NCI-H146 (cell line): ENCODE measurements at places on chromosomes 13 and 19.

DNA sequence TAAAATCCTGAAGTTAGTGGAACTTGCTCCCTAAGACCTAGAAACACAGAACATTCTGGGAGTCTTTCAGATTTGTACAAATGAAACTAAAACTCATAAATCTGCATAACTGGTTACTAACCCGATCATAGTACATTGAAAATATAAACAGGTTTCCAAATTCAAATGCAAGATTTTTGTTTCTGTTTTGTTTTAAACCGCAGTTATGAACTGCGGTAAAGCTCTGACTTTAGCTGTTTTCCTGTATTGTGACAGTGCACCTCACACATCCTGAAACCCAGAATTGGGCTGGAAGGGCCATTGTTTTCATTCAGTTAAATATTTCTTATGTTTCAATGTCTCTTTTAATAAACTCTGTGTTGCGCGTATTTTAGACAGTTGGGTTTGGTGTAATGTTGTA lies 204.7 kb downstream of the SHISA2 start:
- DNase-seq, result no peak

DNA sequence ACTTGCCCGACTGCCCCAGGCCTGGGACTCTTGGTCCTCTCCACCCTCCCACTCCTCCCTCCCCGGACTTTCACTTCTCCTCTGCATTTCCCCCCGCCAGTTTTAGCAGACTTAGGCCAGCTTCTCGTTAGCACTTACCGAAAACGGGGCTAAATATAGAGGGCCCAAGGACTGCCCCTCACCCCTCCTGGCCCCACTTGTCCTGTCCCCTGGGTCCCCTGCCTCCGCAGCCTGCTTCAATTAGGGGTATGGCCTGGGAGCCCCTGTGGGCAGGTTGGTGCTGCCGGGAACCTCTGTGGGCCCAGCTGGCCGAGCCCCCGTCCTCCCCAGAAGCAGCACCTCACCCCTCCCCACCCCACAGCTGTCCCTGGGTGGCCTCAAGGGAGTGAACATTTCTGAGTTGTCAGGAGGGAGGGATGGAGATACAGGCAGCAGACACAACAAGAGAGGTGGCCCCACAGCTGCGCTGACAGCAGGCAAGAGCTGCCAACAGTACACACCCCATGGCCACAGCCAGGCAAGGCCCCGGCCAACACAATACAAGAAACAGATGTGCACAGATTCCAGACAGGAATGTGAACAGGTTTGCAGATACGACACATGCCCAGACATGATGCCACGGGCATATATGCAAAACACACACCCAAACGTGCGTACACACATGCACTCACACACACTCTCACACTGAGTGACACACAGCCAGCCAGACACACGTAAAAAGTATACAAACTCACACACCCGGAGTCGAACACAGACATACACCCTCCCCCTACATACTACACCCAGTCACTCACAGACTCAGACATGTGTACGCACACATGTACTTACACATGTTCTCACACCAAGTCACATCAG lies 2.6 kb downstream of the POU2F2 start:
- DNase-seq, result no peak

DNA sequence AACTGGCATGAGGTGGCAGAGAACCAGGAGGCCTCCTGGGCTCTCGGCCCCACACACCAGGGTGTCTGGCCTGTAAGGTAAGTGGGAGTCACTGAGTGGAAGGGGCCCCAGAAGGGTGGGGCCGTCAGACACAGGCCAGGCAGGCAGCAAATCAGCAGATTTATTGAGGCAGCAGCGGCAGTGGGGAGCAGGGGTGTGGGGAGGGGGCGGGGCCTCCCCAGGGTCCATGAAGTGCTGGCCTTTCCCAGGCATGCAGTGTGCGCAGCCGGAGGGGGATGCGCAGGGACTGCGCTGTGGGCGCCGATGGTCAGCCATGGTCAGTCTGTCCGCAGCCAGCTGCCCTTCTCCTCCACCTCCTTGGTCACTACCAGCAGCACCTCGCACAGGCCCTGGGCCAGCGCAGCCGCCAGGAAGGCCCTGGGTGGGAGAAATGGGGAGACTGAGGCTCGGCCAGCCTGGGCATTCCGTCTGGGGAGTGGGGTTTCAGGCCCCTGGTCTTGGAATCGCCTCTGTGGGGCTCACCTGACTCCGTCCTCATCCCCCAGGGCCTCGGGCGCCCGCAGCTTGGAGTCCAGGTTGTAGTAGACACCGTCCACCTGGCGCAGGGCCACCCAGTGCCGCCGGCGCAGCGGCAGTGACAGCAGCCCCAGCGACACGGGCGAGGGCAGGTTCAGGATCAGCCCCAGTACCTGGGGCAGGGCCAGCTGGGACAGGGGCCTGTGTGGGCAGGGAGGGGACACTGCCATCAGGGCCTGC lies 5.0 kb downstream of the JOSD2 start:
- no peak for DNase-seq

GRCh38 chr19:10776900-10777650 lies 58.9 kb downstream of the TMED1 start:
- no peak for DNase-seq

- DNase-seq, result no peak
Measured at GRCh38 chr13:112245179-112245724, 130.9 kb upstream of the SPACA7 start.

DNA sequence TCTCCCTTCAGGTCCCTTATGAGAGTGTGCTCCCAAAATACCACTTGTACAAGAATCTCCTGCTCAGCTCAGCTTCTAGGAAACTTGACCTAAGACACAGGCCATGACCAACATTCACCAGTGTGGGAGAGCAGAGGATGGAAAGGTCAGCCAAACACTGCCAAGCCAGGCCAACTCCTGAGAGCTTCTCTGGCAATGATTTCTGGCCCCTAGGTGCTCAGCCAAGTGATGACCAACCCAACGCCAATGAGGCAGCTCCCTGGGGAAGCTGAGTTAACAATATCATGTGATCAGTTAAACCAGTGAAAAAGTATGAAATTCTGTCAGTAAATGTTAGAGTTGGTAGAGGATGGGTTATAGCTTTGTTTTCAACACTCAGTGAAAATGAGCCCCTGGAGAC lies 49.1 kb upstream of the FLT1 start:
- no peak for DNase-seq

GRCh38 chr13:80177327-80177726 lies 163.6 kb downstream of the SPRY2 start:
- no peak for DNase-seq

DNA sequence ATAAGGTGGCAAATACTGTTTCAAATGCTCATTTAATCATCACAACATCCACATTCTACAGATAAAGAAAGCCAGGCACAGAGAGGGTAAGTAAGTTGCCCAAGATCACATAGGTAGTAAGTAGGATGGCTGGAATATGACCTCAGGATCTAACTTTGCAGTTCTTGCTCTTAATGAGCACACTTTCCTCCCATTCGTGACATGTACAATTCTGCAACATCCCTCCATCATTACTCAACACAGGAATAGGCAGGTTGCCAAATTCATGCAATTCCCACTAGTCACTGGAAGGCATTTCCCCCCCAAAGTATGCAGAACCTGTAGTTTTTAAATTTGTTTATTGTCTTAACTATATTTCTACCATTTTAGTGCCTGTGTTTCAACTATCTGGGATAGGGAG lies 109.2 kb downstream of the OLFM4 start:
- DNase-seq, result no peak

GRCh38 chr19:28567834-28568233 lies 645.1 kb downstream of the UQCRFS1 start:
- DNase-seq, result no peak
